ENCODE measurements at places on chromosomes 4 and X.

DNA sequence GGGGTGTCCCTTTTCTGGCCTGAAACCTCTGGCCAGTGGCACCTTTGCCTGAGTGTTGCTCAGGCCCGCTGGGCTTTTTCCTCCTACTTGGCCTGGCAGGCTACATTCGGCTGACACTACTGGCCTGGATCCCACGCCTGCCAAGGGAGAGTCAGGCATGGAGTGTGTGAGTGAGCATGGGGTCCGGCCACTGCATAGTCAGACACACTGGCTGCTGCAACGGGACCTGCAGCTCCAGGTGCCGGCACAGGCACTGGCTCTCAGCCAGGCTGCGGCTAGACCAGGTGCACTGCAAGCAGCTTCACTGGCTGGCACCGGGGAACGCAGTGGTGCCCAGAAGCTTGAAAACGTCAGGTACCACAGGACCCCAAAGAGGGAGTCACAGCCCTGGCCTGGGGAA lies 434.9 kb downstream of the ARHGAP24 start:
- no peaks in the 10 kb centered on the region for H3K27me3 ChIP-seq
- H3K4me1 ChIP-seq: no peaks in the 10 kb centered on the region
- H3K36me3 ChIP-seq: no peaks in the 10 kb centered on the region
- no peak for DNase-seq

- no peaks in the 10 kb centered on the region for H3K36me3 ChIP-seq
- H3K27me3 ChIP-seq: no peaks in the 10 kb centered on the region
- peaks cover 13% of the 10 kb centered on the region for H3K4me1 ChIP-seq
Measured at GRCh38 chrX:39195156-39195555, 393.9 kb downstream of the MID1IP1 start.

- no peak overlapping the region for H3K4me3 ChIP-seq
- H3K27ac ChIP-seq: no peak overlapping the region
- no peaks in the 10 kb centered on the region for H3K27me3 ChIP-seq
- DNase-seq: no peak
Measured at GRCh38 chr4:55996646-55997045, 47.9 kb downstream of the CEP135 start.

DNA sequence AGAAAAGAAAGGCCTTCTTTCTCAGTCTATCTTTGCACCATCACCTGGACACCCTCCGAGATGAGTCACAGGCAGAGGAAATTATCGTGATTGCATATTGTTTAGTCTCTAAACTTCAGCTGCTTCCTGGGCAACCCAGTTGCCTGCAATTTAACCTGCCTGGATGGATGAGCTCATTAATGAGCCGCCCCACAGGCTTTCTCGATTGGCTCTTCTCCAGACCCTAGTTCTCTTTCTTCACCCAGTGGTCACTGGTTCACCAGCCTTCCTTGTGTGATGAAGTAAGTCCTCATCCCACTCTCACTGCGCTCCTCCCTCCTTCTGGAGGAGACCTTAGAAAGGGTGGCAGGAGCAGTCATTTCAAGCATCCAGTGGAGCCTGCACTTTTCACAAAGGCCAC lies 94.4 kb downstream of the SOWAHB start:
- H3K36me3 ChIP-seq: no peaks in the 10 kb centered on the region
- H3K27ac ChIP-seq: peak overlapping the region; percentile 70
- H3K4me1 ChIP-seq: peaks cover 32% of the 10 kb centered on the region
- DNase-seq: peak; percentile 78
- no peak overlapping the region for H3K4me3 ChIP-seq

DNA sequence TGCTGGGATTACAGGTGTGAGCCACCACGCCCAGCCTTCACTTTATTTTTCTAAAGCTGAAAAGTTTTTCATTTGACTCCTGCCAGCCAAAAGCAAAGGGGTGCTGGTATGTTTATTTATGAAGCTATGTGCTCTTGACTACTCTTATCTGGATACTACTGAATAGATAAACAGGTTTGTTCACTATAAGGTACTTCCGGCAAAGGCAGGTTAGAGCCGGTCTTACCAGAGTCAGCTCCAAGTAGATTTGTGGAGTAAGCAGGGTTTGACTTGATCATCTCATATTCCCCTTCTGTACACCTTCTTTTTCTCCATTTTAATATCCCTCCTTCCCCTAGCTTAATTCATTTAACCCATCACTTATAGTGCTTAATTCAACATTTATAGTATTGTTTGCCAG lies 175.4 kb upstream of the MBNL3 start:
- no peak overlapping the region for H3K27ac ChIP-seq
- H3K4me3 ChIP-seq: no peak overlapping the region
- no peak for DNase-seq
- H3K36me3 ChIP-seq: no peaks in the 10 kb centered on the region
- H3K4me1 ChIP-seq: no peaks in the 10 kb centered on the region

DNA sequence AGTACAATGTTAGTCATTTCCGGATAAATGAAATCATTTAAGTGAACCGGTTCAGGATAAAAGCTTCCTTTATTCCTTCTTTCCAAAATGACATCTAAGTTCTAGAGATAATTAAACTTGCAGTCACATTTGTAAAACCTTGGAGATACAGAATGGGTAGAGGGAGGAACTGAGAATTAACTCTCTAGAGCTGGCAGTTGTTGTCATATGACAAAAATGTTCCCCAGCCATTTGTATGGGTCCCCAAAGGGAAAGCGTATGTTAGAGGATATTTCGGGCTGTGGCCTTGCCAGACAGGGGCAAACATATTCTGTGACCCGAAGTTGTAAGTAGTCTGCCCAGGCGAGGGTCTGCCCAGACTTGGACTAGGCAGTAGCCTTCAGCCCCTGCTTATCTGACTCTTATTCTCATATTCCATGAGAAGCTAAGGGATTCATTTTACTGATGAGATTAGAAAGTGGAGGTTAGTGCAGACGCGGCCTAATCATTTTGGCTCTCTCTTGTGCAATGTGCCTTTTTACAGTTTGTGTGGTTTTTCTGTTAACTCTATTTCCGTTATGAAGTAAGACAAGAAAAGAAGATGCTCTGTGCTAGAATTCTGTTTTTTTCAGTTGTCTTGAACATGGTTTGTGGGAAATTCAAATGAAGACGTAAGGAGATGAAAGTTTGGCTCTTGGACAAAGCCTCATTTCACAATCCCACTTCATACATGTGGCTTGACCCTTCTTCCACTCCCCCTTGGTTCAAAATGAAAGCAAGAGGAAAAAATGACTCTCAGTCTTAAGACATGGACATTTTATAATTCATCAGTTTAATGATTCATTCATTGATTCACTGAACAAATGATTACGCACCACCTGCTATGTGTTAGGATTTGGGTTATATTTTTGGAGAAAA lies 2394.2 kb upstream of the AGA start:
- H3K4me1 ChIP-seq: no peaks in the 10 kb centered on the region
- no peak overlapping the region for H3K4me3 ChIP-seq
- no peak for DNase-seq
- H3K27me3 ChIP-seq: no peaks in the 10 kb centered on the region
- H3K27ac ChIP-seq: no peak overlapping the region

DNA sequence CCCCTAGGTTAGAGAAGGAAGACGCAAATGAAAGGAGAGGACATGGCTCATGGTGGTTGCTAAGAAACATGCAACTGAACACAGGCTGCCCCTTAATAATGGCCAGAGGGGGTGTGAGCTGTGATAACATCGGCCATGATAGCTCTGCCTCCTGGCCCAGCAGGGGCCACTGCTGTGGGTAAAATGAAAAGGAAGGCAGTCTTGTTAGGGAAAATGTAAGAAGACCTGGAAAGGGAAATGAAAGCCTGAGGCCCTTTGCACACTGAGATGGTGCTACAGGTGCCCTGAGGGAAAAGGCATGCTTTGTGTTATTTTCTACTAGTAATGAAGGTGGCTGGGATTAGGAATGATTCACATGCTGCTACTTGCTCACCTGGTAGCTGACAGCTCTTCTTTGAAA lies 123.6 kb upstream of the MID1 start:
- no peak overlapping the region for H3K27ac ChIP-seq
- H3K4me1 ChIP-seq: no peaks in the 10 kb centered on the region
- DNase-seq: no peak
- H3K27me3 ChIP-seq: no peaks in the 10 kb centered on the region
- no peak overlapping the region for H3K4me3 ChIP-seq

- DNase-seq: no peak
- no peak overlapping the region for H3K4me3 ChIP-seq
- H3K27me3 ChIP-seq: no peaks in the 10 kb centered on the region
- no peaks in the 10 kb centered on the region for H3K4me1 ChIP-seq
- no peaks in the 10 kb centered on the region for H3K36me3 ChIP-seq
- no peak overlapping the region for H3K27ac ChIP-seq
Measured at GRCh38 chrX:14777525-14777924, 95.3 kb downstream of the FANCB start.

DNA sequence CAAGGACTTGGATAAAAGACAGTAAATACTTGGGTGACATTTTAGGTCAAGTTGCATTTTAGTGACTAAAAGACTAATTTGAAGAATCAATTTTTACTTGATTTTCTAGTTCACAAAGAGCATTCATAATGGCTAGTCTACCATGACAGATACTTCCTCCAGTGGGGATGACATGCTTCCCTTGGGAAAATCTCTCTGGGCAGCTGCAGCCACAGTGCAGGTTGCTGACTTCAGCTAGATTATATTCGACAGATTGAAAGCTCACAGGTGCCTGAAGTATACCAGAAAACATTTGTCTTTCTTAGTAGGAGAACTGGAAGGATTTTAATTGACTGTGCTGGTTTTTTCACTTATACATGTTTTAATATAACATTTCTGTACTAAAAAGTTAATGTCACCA lies 209.6 kb upstream of the MAGEB2 start:
- no peaks in the 10 kb centered on the region for H3K4me1 ChIP-seq
- no peaks in the 10 kb centered on the region for H3K36me3 ChIP-seq
- H3K4me3 ChIP-seq: no peak overlapping the region

GRCh38 chr4:86129546-86129945 lies 230.3 kb downstream of the MAPK10 start:
- H3K27me3 ChIP-seq: no peaks in the 10 kb centered on the region
- H3K4me1 ChIP-seq: no peaks in the 10 kb centered on the region
- H3K27ac ChIP-seq: no peak overlapping the region
- H3K36me3 ChIP-seq: no peaks in the 10 kb centered on the region
- H3K4me3 ChIP-seq: no peak overlapping the region

DNA sequence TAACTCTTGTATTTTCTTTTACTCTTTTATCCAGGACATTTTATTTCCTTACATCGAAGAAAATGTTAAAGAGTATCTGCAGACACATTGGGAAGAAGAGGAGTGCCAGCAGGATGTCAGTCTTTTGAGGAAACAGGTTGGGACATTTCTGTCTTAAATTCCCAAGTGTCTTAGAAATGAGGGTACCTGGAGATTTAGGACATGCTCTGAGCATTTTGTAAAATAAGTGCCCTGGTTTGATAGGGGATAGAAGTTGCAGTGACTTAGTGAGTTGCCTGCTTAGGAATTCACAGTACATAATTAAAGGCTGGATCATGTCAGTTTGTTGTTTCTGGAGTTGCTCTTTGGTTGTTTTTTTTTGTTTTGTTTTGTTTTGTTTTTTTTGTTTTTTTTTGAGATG lies 17.5 kb downstream of the ENOPH1 start:
- H3K4me3 ChIP-seq: no peak overlapping the region
- no peaks in the 10 kb centered on the region for H3K27me3 ChIP-seq
- H3K36me3 ChIP-seq: peaks cover 6% of the 10 kb centered on the region
- no peak overlapping the region for H3K27ac ChIP-seq
- no peak for DNase-seq
- H3K4me1 ChIP-seq: no peaks in the 10 kb centered on the region

- no peak overlapping the region for H3K27ac ChIP-seq
- peaks cover 2% of the 10 kb centered on the region for H3K4me1 ChIP-seq
Measured at GRCh38 chr4:186144198-186144945, 39.9 kb downstream of the FAM149A start.

DNA sequence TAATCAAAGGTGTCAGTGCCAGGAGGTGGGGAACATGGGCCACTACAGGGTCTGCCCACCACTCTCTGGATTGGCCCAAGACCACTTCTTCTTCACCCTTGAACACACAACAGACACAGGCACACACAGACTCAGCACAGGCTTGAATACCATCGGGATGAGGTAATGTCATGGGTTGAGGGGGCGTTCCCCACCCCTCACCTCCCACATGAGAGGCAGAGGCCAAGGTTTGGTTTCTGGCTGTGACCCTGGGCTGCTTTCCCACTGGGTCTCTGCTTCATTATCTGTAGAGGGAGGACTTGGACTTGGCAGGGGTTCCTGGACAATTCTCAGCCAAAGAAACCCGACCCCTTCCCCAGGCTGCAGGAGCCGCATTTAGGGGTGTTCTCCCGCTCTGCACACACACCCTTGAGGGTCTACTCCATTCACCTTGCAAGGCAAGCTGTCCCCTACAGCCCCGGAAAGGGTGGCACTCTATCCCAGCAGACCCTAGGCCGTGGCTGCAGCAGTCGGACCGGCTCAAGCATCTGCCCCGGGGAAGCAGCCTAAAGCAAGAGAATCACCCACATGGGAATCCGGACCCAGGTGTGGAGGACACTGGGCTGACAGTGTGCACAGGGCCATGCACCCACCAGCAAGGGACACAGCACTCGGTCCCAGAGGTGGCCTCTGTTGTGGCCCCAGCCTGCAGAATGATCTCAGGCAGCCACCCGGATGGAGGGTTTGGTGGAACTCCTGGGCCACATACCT lies 62.4 kb downstream of the TRMT44 start:
- H3K27me3 ChIP-seq: peaks cover 15% of the 10 kb centered on the region
- H3K4me1 ChIP-seq: no peaks in the 10 kb centered on the region
- H3K4me3 ChIP-seq: no peak overlapping the region

DNA sequence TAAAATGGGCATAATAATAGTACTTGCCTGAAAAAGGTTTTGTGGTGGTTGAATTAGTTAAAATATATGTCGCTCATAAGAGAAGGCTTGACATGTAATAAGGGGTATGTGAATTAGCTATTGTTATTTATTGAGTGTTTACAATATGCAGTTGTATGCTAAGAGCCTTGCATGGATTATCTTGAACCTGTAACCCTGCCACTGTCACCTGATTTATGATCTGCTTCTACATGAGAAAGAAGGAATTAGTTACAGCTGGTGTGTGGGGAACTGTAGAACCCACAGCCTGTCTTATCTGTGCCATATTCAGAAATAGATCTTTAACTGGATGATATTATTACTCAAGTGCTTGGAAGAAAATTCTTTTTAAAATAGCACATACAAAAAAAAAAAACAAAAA lies 227.7 kb downstream of the LDB2 start:
- H3K36me3 ChIP-seq: no peaks in the 10 kb centered on the region
- H3K27ac ChIP-seq: no peak overlapping the region
- no peaks in the 10 kb centered on the region for H3K27me3 ChIP-seq
- H3K4me3 ChIP-seq: no peak overlapping the region

DNA sequence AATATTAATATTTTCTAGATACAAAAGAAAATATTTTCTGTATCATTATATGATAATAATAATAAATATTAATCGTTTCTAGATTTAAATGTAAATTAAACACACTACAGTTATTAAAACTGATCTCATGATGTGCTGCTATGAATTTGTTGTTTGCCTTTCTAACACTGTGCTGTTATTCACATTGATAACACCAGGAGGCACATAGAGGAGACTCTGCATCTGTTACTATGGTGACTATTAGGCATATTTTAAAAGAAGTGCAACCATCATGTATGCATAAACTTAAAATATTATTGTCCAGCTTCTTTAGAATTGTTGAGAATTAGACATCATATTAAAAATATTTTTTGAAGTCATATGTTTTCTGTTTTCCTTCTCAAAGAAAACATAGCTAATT lies 11.8 kb upstream of the PDGFC start:
- no peak overlapping the region for H3K4me3 ChIP-seq
- H3K36me3 ChIP-seq: no peaks in the 10 kb centered on the region
- H3K4me1 ChIP-seq: peaks cover 31% of the 10 kb centered on the region
- peak; percentile 55 for DNase-seq

Measured in A673 (cell line).